ENCODE measurements at places on chromosomes 6 and 20.

DNA sequence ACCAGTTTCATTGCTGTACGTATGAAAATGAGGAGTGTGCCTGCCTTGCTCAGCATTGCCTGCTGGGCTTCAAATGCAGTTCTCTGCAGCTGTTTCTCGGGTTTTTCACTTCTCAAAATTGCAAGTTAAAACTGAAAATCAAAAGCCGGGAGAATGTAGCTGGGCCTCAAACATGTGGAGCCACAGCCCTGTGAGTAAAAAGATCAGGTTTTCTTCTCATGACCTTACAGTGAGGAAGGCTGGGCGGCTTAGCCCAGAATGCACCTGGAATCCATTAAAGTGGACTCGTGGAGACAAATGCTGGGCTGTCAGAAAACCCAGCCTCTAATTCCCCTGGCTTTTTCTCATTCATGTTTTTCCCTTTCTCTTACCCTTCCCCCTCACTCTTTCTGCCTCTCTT is 34.4 kb downstream of the DSE start:
- no peak for DNase-seq

DNA sequence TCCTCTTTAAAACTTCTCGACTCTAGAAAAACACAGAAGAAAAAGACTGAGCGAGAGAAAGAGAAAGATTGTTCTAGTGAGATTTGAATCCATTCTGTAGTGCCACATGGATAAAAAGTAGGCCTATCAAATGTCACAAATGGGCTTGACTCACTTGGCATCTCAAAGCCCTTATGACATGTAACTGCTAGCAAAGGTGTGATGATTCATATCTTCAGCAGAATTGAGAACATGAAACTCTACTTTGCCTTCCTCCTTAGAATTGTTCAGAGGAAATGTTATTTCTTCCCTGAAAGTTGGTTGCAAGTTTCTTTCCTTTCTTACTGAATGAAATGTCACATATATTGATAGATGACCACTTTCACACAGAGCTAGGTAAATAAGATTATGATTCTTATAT is 40.4 kb upstream of the DUSP22 start:
- no peak for DNase-seq

GRCh38 chr6:108888052-108888451 is 39.8 kb downstream of the ARMC2 start:
- no peak for DNase-seq

- DNase-seq, result no peak
Measured at GRCh38 chr6:135226537-135226936, 45.4 kb downstream of the MYB start.

- peak; percentile 9 for DNase-seq
Measured at GRCh38 chr20:51766994-51767866, 960 bp downstream of the ATP9A start.

DNA sequence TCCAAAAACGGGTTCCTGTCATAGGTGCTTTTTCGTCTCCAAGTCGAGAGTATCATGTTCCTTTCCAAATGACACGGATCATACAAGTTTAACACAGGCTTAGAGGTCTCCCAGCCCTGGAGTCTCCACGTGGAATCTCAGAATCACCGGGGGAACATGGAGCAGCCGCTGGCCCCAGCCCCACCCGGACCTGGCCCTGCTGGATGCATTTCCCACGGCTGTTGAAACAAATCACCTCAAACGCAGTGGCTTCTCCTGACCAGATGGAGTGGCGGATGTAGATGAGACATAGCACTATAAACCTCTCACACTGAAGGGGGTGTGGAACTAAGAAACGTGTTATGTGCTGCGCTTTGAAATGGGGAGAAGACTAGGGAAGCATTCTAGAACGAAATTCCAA is 70.0 kb upstream of the FRMD1 start:
- DNase-seq, result no peak

- DNase-seq, result peak; percentile 40
Measured at GRCh38 chr6:90296341-90297114, at the start of gene BACH2. Gene BACH2, minus strand, starts transcription at chr6:90296843. Its CDS starts 287,999 bp downstream, at chr6:90008844.

GRCh38 chr6:156948807-156949206 is 171.6 kb downstream of the ARID1B start:
- no peak for DNase-seq

DNA sequence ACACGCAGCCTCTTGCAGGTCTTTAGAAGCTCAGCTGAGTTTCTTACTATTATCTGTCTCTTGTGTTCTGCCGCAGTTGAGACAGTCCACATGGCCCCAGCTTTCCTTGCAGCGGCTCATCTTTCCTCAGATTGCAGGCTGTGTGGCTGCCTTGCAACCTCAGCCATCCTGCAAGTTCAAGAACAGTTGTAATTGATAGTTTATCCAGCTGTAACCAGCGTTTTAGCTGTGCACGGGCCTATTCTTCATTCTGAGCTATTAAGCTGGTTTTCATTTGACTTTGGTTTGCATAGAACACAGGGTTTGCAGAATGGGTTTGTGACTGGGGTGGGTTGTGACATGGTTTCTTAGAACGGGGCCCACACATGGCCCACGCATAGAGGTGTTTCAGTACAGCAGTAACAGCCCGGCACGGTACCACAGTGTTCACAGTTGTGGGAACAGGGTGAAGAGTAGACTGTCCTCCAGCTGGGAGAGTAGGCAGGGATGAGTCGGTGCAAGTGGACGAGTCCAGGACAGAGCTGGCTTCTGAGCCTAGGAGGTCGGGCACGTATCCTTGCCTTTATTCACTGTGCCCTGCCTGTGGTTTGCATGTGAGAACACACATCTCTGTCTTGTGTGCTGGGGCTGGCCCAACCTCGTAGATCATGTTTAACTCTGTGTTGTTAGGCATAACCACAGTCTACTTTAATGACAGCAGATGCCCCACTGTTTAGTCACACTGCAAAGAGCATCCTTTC is 89.2 kb downstream of the RPP40 start:
- DNase-seq, result no peak

DNA sequence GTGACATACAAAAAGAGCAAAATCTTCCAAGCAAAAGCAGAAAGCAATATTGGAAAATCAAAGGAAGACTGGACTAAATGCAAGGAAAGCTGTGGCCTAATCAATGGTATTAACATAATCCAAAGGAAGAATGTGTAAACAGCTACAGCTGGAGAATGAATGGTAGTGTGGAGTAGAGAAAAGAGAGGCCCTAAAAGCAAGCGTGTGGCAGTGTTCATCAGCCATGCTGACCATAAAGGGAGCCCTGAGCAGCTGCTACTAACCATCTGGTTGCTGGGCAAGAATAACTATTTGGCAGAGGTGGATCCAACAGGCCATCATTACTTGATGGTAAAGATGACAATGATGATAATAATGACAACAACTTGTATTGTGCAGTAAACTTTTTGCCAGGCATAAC is 148.5 kb upstream of the BEND6 start:
- DNase-seq, result no peak

DNA sequence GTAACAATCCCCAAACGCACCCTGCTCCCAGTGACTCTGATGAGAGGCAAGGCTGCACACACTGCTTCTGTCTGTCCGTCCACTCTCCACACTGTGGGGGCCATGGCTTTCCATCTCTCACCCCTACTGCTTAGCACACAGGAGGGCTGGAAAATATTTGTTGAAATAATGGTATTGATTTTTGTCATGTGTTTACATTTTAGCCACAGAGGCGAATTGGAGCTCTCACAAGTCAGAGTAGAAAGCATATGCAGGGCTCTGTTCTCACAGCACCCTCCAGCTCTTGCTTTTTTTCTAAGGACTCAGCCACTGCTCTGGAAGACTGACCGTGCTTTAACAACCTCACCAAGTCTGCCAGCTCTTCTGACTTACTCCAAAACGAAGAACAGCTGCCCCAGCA is 273.8 kb downstream of the GMDS start:
- no peak for DNase-seq

DNA sequence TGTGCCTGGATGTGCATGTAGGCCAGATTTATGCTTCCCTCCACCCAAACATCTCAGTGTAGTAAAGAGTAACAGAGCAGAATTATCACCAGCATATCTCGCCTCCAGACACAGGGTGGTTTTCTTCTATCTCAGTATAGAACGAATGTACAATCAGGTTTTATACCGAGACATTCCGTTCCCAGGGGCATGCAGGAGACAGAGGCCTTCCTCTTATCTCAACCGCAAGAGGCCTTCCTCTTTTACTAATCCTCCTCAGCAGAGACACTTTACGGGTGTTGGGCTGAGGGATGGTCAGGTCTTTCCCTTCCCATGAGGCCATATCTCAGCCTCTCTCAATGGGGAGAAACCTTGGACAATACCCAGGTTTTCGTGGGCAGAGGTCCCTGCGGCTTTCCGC is 36.4 kb upstream of the MC3R start:
- DNase-seq, result no peak

DNA sequence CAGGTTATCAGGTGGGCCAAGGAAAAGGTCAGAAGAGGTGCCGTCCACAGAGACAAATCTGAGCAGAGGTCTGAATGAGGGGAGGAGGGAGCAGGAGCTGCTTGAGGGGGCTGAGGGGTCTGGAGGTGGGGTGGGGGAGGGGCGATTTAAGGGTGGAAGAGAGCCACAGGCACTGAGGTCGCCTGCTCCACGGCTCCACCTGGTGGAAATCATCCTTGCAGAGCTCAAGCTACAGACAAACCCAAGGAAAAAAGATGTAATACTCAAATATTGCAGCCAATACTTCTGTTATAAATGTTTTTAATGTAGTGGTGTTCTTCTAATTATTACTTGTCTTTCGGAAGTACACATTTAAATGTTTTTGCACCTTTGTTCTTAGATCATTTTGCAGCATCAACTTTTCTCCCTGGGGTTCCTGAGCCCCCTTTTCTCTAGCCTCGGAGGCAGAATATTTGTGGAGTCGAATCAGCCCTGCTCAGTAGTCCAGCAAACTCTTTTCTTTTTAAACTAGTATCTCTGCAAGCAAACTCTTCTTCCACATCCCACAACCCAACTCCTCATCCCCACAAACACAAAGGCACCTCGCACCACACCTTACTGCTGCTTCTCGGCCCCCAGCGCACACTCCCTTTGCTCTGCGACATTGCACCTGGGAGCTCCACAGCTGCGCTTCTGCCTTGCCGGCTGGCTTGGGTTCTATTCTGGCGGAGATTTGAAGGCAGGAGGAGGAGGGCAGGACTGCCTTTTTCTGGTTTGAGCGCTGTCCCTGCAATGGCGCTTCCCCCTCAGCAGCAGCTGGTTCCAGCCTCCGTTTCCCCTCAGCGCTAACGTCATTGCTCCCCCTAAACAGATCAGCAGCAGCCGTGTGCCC is 51.0 kb upstream of the TFAP2A start:
- no peak for DNase-seq

GRCh38 chr6:131255911-131256310 is 120.6 kb downstream of the AKAP7 start:
- DNase-seq, result no peak

DNA sequence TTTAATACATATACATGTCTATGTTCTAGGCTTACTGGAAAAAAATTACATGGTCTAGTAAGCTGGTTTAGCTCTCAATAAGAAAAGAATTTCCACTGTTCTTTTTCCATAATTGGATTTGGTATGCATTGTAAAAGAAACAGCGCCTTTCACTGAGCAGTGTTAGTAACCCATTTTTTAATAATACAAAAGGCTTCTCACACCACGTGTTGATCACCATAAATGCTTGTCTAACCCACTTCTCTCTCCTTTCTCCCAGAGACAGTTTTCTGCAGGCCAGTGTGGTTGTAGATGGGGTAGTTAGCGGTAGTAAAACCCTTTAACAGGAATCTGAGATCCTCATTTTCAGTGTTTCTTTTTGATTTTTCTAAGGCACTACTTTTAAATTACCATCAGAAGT is 348.7 kb upstream of the MANEA start:
- DNase-seq, result no peak

DNA sequence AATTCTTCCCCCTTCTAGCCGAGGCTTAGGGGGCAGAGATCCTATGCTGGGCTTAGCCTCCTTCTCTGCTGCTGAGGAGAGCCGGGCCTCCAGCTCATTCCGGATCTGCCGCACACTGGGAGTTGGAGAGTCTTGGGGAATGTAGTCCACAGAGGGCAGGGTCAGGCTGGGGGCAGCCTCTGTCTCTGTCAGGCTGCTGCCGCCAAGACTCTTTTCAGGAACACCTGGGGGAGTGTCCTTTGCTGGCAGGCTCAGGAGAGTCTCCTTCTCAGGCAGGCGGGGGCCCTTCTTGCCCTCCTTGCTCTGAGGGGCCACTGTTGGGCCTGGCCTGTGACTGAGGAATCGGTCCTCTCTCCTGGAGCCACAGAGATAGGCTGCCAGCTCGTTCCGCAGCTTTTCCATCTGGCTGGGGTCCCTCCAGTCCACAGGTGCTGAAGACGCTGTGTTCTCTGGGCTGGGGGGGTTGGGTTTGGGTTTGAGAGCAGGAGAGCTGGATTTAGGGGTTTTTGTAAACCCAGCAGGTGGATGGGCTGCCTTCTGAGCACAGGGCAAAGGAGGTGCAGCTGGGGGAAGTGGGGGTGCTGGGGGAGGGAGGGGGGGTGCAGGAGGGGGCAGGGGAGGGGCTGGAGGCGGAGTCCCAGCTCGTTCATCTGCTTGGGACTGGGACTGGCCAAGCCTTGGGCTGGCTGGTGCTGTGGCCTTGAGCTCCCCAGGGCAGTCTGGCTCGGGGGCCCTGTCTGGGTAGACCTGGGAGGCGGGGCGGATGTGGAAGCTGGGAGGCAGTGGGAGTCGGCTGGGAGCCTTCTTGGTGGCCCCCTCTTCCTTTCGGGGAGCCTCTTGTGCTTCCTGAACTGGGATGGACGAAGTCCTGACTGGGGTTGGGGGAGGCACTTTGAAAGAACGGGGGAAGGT is 36.1 kb downstream of the C6orf132 start:
- DNase-seq, result no peak

DNA sequence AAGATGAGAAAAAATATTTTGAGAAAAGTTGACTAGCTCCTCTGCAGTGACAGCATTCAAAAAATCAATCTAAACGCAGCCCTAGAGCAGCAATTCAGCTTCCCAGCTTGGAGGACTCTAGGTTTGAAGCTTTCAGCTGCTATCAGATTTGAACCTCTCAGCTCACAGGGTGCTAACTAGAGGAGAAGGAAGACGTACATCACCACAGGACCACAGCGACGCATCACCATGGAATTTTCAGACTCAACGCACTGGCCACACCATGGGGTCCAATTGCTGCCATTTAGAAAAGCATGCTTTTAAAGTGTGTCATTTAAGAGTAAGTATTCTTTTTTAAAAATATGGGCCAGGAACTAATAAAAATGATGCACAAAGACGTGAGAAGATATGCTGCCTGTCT is 45.0 kb upstream of the FUCA2 start:
- DNase-seq, result no peak

- no peak for DNase-seq
Measured at GRCh38 chr6:142698751-142699150, 246.2 kb downstream of the HIVEP2 start.

GRCh38 chr6:16854986-16855385 is 93.7 kb upstream of the ATXN1 start:
- DNase-seq, result no peak

GRCh38 chr20:33400812-33401183 is 521 bp downstream of the CDK5RAP1 start:
- peak; percentile 24 for DNase-seq
